ENCODE measurements at places on chromosomes 6 and 20. TPM values are rescaled to one million over a fixed set of nuclear protein-coding genes. Genes with fewer than 3 reads are reported as not detected.
A peak's percentile ranks its signal among the peaks of the same experiment; 100 is the strongest.

DNA sequence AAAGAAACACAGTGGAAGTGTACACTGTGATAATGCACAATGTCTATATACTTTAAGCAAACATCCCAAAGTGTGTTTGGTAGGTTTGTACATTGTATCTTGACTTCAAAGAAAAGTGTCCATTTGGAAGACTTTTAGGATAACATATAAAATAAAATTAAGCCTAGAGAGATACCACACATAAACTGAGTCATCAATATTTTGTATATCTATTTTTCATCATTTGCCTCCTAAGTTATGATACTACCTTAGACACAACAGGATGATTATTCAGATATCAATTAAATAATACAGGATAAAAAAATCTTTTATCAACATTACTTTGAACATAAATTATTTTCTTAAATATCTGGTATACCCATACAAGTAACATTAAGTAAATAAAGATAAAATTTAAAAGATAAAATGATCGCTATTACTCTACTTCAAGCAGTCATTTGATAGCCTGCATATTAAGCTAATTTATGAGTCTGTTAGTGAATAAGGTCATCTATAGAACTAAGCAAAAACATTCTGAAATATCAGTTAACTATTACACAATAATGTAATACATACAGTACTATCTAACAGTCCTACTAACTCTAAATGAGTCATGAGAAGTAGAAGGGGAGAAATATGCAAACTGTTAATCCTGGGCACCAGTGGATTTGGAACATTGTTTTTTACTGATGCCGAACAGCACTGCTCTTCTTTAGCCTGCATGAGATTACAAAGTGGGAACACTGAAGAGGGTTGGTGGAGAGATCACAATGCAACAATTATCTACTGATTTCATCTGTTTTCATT is 158.4 kb upstream of the SIM1 start:
- no peak for DNase-seq
- H3K4me1 ChIP-seq, result peaks cover 3% of the 10 kb centered on the region
- no peak overlapping the region for H3K27ac ChIP-seq
- no peak overlapping the region for H3K4me3 ChIP-seq

GRCh38 chr20:9179193-9179802 is 110.4 kb downstream of the PLCB4 start:
- no peak for DNase-seq
- H3K4me3 ChIP-seq, result no peak overlapping the region
- no peaks in the 10 kb centered on the region for H3K36me3 ChIP-seq

DNA sequence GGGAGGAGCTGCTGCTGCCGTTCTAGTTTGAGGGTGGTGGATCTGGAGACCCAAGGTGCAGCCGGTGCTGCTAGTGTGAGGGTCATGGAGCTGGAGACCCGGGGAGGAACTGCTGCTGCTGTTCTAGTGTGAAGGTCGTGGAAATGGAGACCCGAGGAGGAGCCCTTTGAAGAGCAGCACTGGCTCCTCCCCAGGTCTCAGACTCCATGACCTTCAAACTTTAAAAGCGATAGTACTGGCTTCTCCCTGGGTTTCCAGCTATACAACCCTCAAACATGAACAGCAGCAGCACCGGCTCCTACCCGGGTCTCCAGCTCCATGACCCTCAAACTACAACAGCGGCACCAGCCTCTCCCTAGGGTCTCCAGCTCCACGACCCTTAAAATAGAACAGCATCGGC is 15.5 kb downstream of the ULBP3 start:
- H3K4me3 ChIP-seq, result no peak overlapping the region
- H3K27ac ChIP-seq, result no peak overlapping the region
- H3K27me3 ChIP-seq, result peaks cover 68% of the 10 kb centered on the region
- DNase-seq, result no peak
- no peaks in the 10 kb centered on the region for H3K36me3 ChIP-seq
- H3K4me1 ChIP-seq, result no peaks in the 10 kb centered on the region

- H3K27ac ChIP-seq, result no peak overlapping the region
- no peak overlapping the region for H3K4me3 ChIP-seq
- H3K4me1 ChIP-seq, result peaks cover 9% of the 10 kb centered on the region
- H3K36me3 ChIP-seq, result no peaks in the 10 kb centered on the region
- DNase-seq, result no peak
- peaks cover 57% of the 10 kb centered on the region for H3K27me3 ChIP-seq
Measured at GRCh38 chr20:33165416-33166055, 2.4 kb upstream of the BPIFA2 start.

- H3K4me1 ChIP-seq, result peaks cover 47% of the 10 kb centered on the region
- peak; percentile 69 for DNase-seq
- peak overlapping the region; percentile 5 for H3K4me3 ChIP-seq
- H3K36me3 ChIP-seq, result peaks cover 43% of the 10 kb centered on the region
Measured at GRCh38 chr20:51695574-51696303, 72.5 kb downstream of the ATP9A start.

- no peak overlapping the region for H3K4me3 ChIP-seq
- H3K4me1 ChIP-seq, result peaks cover 12% of the 10 kb centered on the region
- no peak overlapping the region for H3K27ac ChIP-seq
- DNase-seq, result no peak
Measured at GRCh38 chr6:116087437-116088027, 13.1 kb upstream of the NT5DC1 start.

The FILIP1 gene
- total RNA-seq, result not detected

The RTEL1 gene
- total RNA-seq, result 39.8 TPM

The L3MBTL1 gene
- total RNA-seq, result 42.3 TPM

The ULBP2 gene
- total RNA-seq, result 7.6 TPM
